ENCODE measurements at places on chromosomes 2 and 18. TPM values are rescaled to one million over a fixed set of nuclear protein-coding genes. Genes with fewer than 3 reads are reported as not detected.

The LDLRAD4 gene
- 41.0 TPM for total RNA-seq

The SPIRE1 gene
- 5.1 TPM for total RNA-seq

The ZNF804A gene
- 0.70 TPM for total RNA-seq

The PLEKHH2 gene
- total RNA-seq = 2.6 TPM
